GF-D8 (cell line): ENCODE measurements at places on chromosomes 6 and 20.

DNA sequence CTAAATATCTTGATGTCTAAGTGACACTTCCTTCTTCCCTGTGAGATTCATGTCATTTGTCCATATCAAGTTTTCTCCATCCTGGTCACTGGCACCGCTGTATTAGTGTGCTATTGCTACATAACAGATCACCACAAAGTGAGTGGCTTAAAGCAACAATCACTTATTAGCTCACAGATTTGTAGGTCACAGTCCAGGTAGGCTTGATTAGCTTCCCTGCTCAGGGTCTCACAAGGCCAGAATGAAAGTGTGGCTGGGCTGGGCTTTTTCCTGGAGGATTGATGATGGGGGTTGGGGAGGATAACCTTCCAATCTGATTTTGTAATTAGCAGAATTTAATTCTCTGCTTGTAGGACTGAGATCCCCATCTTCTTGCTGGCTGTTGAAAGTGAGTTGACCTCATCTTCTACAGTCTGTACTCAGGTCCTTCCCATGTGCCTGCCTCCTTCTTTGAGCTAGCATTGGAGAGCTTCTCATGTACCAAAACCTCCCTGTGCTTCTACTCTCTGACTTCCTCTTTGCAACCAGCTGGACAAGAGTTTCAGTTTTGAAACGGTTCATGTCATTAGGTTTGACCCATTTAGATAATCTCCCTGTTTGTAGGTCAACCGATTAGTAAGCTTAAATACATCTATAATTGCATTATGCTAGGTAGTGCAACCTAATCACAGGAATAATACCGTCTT, 152.4 kb upstream of the MAN1A1 start:
- DNase-seq = no peak

DNA sequence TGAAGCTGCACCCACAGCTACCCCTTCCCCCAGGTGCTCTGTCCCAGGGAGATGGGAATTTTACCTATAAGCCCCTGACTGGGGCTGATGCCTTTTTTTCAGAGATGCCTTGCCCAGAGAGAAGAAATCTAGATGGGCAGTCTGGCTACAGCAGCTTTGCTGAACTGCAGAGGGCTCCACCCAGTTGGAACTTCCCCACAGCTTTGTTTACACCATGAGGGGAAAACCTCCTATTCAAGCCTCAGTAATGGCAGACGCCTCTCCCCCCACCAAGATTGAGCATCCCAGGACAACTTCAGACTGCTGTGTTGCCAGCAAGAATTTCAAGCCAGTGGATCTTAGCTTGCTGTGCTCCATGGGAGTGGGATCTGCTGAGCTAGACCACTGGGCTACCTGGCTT, 122.6 kb upstream of the MOCS1 start:
- DNase-seq = no peak

DNA sequence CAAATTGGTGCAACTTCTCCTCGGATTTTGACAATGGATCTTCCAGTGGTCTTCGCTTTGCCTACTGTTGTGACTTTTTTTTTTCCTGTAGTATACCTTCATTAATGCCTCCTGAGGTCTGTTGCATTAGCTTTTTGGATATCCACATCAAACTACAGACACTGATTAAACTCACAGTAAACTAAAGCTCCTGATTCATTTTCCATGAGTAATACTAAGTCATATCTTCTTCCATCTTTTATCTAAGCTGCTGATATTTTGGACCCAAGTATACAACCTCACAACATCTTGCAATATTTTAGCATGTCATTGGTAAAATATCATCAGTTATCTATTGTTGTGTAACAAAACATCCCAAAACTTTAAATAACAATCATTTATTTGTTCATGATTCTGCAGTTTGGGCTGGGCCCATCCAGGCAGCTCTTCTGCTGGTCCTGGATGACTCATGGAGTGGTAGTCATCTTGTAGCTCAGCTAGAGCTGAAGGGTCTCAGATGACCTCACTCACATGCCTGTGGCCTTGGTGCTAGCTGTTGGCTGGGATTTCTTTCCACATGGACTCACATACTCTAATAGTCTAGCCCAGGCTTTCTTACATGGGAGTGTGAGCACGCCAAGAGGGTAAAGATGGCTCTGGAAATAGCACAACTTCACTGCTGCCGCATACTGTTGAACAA, 78.3 kb upstream of the SRSF6 start:
- no peak for DNase-seq

- no peak for DNase-seq
These were observed 23.1 kb upstream of the MICB start for GRCh38 chr6:31474871-31475286.

- DNase-seq = no peak
These were observed 108.4 kb downstream of the PLCB4 start for GRCh38 chr20:9177278-9177677.

DNA sequence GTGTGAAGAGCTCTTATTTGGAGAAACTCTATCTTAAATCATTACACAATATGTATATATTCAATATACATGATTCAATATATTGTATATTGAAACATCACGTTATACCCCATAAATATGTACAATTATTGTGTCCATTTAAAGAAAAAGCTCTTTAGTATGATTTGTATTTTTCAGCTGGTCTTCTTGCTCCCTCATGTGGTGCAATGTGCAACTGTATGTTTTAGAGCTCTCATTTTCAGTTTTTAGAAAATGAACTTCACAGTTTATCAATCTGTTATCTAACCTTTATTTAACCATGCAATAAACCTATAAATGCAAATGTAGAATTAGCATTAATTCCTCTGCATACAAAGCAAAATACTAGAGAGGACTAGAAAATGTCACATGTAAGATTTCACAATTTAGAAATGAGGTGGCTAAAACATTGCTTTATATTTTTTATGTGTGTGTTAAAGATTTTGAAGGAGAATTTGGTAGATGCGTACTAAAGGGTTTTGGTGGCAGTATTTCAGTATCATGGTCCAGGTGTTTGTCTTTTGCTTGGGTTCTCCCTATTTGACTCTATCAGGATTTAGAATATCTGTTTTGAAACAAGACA, 167.1 kb downstream of the PHF3 start:
- DNase-seq = no peak

DNA sequence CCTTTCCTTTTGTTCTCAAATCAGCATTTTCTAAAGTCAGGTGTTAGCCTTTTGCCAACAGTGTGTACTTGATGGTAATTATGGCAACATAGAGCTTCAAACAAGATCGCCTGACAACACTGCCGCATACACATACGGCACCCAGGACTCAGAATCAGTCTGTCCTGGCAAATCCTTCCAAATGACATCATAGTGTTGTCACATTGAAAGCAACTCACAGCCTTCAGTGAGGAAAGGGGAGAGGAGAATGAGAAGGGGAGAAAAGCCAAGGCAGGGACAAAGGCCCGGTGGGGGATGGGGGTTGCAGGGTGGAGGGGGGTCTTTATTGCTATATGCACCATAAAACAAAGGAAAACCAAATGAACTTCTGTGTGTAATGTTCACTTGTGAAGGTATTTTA, 65.7 kb upstream of the PTGIS start:
- no peak for DNase-seq

- DNase-seq = peak; percentile 94
These were observed 59.2 kb downstream of the RBM38 start for GRCh38 chr20:57450419-57450818.

GRCh38 chr6:142853244-142854180, 91.5 kb downstream of the HIVEP2 start:
- DNase-seq = no peak

- no peak for DNase-seq
These were observed 26.2 kb downstream of the HDAC2 start for GRCh38 chr6:113944701-113945100.

DNA sequence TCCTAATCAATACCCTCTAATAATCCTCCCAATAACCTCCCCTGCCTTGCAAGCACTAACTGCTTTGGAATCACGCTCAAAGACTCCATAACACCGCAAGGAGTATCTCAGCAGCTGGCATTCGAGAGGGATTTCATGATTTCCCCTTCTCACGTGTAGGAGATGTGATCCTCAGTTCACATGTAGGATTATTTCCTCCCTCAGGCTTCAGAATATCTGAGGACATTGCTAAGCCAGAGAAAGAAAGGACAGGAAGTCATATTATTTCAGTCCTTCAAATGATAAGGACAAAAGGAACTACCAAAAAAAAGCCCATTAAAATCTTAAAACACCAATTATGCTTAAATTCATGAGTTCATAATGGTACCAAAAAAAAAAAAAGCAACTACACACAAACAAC, 122.9 kb downstream of the NFATC2 start:
- DNase-seq = no peak

GRCh38 chr6:15442467-15442866, 196.6 kb downstream of the JARID2 start:
- DNase-seq = no peak

DNA sequence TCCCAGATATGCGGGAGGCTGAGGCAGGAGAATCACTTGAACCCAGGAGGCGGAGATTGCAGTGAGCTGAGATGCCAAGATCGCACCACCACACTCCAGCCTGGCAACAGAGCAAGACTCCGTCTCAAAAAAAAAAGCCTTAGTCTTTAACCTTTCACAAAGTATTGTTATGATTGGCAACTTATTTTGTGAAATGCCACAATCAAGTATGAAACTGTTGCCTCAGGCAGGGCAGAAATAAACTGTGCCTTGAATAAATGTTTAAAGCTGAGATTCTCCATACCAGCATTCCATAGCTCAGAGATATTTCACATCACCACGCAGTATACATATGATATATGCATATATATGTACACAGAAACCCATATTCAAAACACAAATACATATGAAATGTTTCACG, 120.1 kb upstream of the CCDC28A start:
- no peak for DNase-seq

DNA sequence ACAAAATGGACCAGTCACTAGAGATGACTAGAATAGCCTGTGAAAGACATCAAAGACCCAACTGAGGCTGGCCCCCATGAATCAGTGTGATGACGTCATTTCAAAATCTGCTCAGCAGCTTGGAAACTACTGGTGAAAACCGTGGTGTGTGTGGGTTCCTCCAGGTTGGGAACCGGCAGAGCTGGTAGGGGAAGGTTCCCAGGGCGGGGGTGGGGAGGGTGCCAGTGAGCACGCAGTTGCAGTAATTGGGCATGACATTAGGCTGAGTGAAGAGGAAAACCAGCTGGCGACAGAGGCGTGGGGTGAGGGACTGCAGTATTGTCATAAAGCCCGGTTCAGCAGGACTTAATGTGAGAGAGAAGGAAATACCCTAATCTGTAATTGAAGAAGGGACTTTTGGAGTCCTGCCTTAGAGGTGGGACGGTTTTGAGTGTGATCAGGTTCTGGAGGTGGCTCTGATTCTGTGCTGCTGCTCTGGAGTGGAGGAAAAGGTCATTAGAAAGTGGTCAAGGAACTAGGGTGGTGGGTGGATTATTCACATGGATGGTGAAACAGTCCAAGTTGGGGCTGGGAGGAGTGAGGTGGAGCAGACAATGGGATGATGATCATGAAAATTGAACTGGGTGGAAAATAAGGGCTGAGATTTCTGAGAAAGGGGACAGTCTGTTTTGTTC, 52.0 kb upstream of the MTHFD1L start:
- DNase-seq = no peak

DNA sequence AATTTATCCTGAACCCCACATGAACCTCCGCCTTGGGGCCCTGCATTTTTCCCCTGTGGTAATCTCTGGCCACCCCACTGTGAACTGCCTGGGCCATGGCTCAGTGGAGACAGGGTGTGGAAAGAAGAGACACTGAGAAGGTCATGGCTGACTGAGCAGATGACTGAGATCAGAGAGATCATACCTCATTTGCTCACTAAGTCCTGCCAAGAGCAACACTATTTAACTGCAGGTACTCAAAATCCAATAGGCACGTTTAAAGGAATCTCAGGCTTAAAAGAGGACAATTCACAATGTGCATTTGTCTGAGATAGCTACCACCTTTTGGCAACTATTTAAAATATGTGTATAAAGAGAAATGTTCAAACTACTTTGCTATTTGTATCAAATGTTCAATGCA, 305.0 kb downstream of the GMDS start:
- no peak for DNase-seq

- peak; percentile 77 for DNase-seq
These were observed 872 bp upstream of the RBM39 start for GRCh38 chr20:35742741-35743523.

- DNase-seq = no peak
These were observed 236.6 kb downstream of the PHF3 start for GRCh38 chr6:63872233-63872632.

- no peak for DNase-seq
These were observed 26.5 kb downstream of the GLO1 start for GRCh38 chr6:38676236-38676973.
